Activated CD4-positive, alpha-beta T cell treated with anti-CD3 and anti-CD28 coated beads, Interleukin-2, amount 50 U/mL, for 1 hour (primary cell): ENCODE measurements at places on chromosomes 1 and 21.

DNA sequence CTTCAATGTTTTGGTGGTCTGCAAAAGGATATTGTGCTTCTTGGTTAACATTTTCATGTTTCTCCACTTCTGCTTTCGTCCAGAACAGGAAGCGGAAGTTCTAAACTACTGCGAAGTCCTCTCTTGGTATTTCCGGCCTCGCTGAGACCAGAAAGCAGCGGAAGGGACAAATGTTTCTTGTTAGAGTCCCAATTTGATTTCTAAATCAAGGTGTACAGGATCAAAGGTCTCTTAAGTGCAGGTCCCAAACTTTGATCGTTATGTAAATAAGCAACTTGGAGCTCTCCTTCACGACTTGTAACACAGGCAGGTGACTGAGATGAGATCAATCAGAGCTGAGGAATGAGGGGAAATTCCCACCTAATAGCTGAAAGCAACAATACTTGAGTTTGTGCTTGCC lies 40.1 kb upstream of the HMCN1 start:
- DNase-seq: no peak

- DNase-seq: no peak
Observed at GRCh38 chr1:53348486-53349368, 20.9 kb upstream of the LRP8 start.

- no peak for DNase-seq
Observed at GRCh38 chr1:229758101-229759036, 132.3 kb downstream of the URB2 start.

GRCh38 chr1:44539991-44540730 lies 134.1 kb downstream of the TMEM53 start:
- DNase-seq: no peak

DNA sequence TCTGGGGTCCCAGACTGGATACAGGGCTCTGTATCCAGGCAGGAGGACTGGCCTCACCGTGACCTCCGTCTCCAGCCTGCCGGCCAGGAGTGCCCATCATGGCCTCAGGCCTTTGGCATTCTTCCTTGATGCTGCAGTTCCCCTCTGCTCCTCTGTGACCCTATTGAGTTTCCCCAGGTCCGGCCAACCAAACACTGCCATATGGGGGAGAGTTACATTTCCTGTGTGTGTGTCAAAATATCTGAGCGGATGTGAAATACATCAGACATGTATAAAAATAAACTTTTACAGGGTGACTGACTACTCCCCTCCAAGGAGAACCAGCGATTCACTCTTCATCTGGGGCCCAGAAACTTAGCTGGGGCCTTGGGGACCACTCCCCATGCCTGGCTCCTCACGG lies 10.2 kb upstream of the UBL4B start:
- DNase-seq: no peak

- DNase-seq: no peak
Observed at GRCh38 chr21:28272272-28272992, 720.2 kb downstream of the LTN1 start.

- no peak for DNase-seq
Observed at GRCh38 chr1:27496604-27497155, 6.7 kb upstream of the WASF2 start.
